ENCODE measurements at places on chromosomes 1 and 21. TPM values are rescaled to one million over a fixed set of nuclear protein-coding genes. Genes with fewer than 3 reads are reported as not detected.

DNA sequence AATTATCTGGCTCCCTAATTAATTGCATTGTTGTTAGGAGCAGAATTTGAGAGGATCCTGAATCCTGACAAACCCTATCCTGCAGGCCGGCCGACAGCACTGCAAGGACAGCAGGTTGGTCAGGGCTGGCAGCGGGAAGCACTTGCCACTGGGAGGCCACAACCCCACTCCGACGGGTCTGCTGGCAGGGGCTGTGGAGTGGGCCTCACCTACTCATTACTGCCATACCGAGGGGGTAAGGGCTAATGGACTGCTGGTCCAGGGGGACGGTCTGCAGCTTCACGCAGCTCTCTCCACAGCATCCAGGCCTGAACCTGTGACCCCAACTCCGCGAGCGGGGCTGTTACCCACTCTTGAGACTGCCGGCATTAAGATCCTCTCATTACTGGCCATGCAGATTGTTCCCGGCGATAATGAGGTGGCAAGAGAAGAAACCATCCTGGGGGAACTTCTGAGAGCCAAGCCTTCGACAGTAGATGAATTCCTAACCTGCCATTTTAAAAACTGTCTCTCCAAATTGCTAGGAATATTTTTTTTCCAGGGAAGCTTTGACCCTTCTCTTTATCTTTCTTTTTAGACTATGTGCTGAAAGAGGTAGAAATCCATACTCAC is 501.3 kb downstream of the OMA1 start:
- H3K4me1 ChIP-seq: no peaks in the 10 kb centered on the region
- H3K36me3 ChIP-seq: no peaks in the 10 kb centered on the region
- no peak for DNase-seq
- H3K4me3 ChIP-seq: no peak overlapping the region

GRCh38 chr1:14928412-14928811 is 225.1 kb upstream of the TMEM51 start:
- no peak for DNase-seq
- peaks cover 34% of the 10 kb centered on the region for H3K4me1 ChIP-seq
- H3K4me3 ChIP-seq: no peak overlapping the region
- H3K27ac ChIP-seq: no peak overlapping the region

GRCh38 chr1:43253173-43253572 is 16.6 kb upstream of the TMEM125 start:
- no peak for DNase-seq
- no peaks in the 10 kb centered on the region for H3K27me3 ChIP-seq
- H3K36me3 ChIP-seq: no peaks in the 10 kb centered on the region
- peaks cover 16% of the 10 kb centered on the region for H3K4me1 ChIP-seq
- H3K4me3 ChIP-seq: no peak overlapping the region
- no peak overlapping the region for H3K27ac ChIP-seq

GRCh38 chr21:38760017-38760761 is 45.5 kb upstream of the ETS2 start:
- H3K4me1 ChIP-seq: peaks cover 6% of the 10 kb centered on the region
- no peak for DNase-seq
- H3K27me3 ChIP-seq: no peaks in the 10 kb centered on the region
- no peak overlapping the region for H3K4me3 ChIP-seq
- no peak overlapping the region for H3K27ac ChIP-seq

DNA sequence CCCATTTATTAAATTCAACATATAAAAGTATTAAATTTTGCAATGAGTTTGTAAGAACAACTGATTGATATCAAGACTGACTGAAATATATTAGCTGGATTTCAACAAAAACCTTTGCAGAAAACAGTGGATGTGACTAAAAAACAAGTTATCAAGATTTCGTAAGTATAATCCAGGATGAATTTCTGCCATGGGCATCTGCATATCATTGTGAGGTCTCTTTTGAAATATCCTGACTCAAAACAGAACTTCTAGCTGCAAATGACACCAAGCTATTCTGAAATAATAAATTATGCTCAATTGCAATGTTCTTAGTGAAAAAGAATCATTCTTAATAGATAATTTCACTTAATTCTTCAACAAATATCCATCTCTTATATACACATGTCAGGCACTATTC is 52.6 kb downstream of the CD34 start:
- no peaks in the 10 kb centered on the region for H3K36me3 ChIP-seq
- DNase-seq: no peak
- H3K4me1 ChIP-seq: peaks cover 36% of the 10 kb centered on the region
- no peak overlapping the region for H3K27ac ChIP-seq

GRCh38 chr1:212070720-212071302 is 35.3 kb downstream of the DTL start:
- H3K27ac ChIP-seq: no peak overlapping the region
- no peaks in the 10 kb centered on the region for H3K27me3 ChIP-seq
- no peak overlapping the region for H3K4me3 ChIP-seq
- no peak for DNase-seq

DNA sequence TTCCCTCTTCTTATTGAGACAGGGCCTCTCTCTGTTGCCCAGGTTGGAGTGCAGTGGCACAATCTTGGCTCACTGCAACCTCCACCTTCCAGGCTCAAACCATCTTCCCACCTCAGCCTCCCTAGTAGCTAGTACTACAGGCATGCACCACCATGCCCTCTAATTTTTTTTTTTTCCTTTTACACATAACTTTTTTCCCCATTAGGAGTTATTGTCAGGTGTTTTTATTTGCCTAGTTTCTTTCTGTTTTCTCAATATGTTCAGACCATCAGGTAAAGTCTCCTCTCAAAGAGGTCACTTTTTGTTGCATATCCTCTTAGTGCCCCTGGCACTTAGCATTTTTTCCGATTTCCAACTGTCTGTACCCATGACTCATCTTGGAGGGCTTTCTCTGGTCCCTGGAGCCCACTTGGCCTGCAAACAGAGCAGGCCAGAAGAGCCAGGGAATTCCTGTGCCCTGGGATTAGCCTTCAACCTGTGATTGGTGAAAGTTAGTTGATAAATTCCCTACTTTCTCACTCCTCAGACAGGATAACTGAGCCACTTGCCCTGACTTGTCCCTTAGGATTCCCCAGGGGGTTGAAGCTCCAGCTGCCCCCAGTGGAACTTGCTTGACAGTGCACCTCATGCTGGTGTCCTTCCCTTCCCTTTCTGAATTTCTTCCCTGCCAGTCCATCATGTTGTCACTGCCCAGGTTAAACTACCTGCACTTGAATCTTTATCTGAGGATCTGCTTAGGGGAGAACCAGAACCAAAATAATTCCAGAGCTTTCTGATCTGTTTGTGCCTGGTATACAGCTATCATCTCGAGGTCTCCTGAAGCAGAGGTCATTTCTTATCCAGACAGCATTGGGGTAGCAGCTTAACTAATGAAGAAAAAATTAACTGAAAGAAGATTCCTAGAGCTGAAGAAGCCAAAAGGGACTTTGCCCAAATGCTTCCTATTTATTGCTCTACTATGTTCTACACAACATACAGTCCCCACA is 2.4 kb downstream of the NTPCR start:
- peaks cover 11% of the 10 kb centered on the region for H3K4me1 ChIP-seq
- no peak overlapping the region for H3K4me3 ChIP-seq
- H3K27ac ChIP-seq: no peak overlapping the region

DNA sequence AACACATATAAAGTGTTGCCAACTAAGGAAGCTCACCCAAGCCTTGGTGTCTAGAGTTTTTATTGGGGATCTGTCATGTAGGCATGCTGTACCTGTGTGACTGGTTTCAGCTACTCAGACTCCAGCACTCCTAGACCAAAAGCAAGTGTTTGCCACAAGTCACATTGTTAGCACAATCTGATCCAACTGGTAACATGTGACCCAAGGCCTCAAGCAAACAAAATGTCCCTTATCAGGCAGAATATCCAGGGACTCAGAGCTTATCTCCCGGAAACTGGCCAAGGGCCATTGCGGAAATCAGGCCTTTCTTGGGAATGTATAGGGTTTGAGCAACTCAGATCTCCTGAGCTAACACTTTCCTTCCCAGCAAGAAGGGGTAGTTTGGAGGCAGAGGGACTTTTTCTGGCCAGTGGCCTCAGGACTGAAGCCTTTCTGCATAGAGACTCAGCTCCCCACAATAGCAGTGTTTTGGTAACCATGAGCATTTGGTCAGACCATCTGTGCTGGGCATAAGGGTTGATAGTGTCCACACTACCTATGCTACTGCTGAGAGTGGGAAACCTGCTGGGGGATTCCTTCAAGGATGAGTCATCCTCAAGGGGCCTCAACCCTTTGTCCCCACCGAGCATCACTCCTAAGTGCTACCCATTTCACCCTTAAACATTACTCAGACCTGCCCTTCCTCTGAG is 29.6 kb downstream of the NHLH2 start:
- peaks cover 20% of the 10 kb centered on the region for H3K4me1 ChIP-seq
- no peak overlapping the region for H3K4me3 ChIP-seq
- peak overlapping the region; percentile 59 for H3K27ac ChIP-seq
- H3K27me3 ChIP-seq: no peaks in the 10 kb centered on the region

DNA sequence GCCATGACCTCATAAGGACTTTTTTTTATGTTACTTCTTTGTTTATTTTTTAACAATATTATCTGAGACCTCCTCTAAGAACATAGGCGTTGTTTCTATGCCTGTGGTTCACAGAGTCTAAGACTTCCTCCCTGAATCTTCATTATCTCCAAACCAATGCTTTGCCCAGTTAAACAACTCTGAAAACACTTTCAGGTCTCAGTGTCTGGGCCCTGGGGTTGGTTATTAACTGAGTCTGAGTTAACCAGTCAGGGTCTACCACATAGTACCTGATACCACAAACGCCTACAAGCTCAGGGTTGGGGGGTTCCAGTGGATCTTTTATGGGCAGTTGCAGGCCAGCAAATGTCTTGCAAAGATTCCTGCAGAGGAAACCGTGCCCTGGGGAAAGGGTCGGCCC is 138.2 kb downstream of the AJAP1 start:
- no peaks in the 10 kb centered on the region for H3K36me3 ChIP-seq
- H3K27me3 ChIP-seq: no peaks in the 10 kb centered on the region
- DNase-seq: no peak
- H3K4me1 ChIP-seq: no peaks in the 10 kb centered on the region
- no peak overlapping the region for H3K4me3 ChIP-seq

DNA sequence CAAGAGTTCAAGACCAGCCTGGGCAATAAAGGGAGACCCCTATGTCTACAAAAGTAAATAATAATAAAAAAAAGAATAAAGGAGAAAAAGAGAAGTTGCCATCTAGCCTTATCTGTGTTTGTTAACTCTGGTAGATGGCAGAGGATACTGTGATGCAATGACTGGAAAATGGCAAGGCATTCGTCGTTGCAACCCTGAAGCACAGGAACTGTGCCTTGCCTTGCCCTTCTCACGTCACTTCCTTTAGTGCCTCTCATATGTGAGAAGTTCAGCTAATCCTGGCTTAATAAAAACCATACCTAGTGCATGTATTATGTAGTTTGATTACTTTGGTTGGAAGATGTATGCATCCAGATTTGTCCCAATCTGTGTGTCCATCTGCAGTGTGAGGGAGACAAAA is 25.8 kb upstream of the PIGC start:
- H3K4me3 ChIP-seq: no peak overlapping the region
- DNase-seq: no peak
- no peaks in the 10 kb centered on the region for H3K36me3 ChIP-seq
- peaks cover 7% of the 10 kb centered on the region for H3K4me1 ChIP-seq

- no peaks in the 10 kb centered on the region for H3K27me3 ChIP-seq
- DNase-seq: no peak
- H3K27ac ChIP-seq: no peak overlapping the region
- H3K4me3 ChIP-seq: no peak overlapping the region
Observed at GRCh38 chr1:6397844-6398441, 4.4 kb upstream of the ACOT7 start.

DNA sequence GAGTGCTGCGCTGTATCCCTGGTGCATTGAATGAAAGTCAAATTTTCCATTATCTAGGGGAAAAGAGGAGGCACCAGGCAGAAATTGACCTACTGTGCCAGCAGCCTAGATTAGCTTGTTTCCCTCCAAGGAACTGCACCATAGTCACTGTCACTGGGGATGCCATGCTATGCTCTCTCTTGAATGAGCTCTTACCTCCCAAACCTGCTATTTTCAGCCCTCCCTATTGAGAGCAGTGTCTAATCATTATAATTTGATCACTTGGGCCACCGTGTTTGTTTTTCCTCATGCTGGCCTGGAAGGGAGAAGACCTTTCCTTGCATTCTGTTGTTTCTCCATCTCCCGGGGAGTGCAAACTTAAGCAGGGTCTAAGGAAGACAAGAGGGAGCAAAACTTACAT is 492.9 kb downstream of the SIPA1L2 start:
- H3K27me3 ChIP-seq: no peaks in the 10 kb centered on the region
- H3K4me1 ChIP-seq: no peaks in the 10 kb centered on the region
- no peak for DNase-seq
- H3K4me3 ChIP-seq: no peak overlapping the region
- no peak overlapping the region for H3K27ac ChIP-seq

TMEM50A gene
- total RNA-seq: 110 TPM

FCRL2 gene
- 0.55 TPM for total RNA-seq

GRHL3 gene
- total RNA-seq: not detected

OR2T33 gene
- not detected for total RNA-seq

All from upper lobe of left lung (tissue), 6 donors.